ENCODE measurements at places on chromosomes 2 and 18. TPM values are rescaled to one million over a fixed set of nuclear protein-coding genes. Genes with fewer than 3 reads are reported as not detected.

Gene KCNJ3
- not detected for total RNA-seq

Gene RNF125
- total RNA-seq = 0.05 TPM

Gene CCDC88A
- total RNA-seq = 28.3 TPM

DNA sequence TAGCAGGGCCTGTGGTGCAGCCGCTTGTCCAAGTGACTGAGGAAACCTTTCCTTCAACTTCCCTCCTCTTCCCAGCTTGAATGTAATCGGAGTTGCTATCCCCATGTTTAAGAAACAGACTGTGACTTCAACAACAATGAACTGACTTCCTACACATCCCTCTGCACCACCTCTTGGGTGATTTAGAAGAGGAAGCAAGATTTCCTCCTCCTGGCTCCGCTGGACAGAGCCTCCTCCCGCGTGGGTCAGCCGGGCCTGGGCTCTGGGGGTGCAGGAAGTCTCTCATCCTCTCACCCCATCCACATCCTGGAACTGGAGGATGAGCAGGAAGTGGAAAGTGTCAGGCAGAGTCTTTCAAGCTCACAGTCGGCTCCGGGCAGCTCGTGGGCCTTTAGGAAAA is 84.3 kb downstream of the GATA6 start:
- no peak for DNase-seq

Gene CNGA3
- not detected for total RNA-seq

DNA sequence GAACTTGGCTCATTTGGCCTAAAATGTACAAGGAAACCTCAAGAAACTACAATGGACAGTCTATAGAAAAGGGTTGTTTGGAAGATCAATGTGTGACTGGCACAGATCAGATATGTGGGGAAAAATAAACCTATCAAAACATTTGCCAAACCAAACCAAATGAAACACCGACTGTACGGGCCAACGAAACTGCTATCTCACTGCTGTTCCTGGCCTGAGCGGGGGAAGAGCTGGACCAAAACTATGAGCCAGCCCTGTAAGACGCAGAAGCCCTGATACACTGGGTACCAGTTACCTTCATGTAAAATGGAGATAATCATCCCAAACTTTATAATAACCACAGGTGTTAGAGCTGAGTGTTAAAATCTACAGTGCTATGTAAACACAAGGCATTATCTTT is 11.7 kb downstream of the CDC42EP3 start:
- no peak for DNase-seq

DNA sequence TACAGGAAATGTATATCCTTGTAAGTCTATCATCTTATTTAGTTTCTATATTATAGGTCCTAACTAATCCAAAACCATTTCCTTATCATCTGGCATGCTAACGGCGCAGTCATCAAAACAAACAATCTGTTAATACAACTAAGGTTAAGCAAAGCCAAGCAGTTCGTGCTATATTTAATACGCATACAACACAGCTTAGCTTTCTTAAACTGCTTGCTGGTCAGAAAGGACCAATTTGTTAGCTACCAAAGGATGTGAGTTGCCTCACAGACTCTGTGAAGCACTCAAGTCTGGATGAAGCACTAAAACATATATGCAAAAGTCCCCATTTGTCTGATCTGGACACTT is 67.0 kb downstream of the ZEB2 start:
- DNase-seq = no peak

DNA sequence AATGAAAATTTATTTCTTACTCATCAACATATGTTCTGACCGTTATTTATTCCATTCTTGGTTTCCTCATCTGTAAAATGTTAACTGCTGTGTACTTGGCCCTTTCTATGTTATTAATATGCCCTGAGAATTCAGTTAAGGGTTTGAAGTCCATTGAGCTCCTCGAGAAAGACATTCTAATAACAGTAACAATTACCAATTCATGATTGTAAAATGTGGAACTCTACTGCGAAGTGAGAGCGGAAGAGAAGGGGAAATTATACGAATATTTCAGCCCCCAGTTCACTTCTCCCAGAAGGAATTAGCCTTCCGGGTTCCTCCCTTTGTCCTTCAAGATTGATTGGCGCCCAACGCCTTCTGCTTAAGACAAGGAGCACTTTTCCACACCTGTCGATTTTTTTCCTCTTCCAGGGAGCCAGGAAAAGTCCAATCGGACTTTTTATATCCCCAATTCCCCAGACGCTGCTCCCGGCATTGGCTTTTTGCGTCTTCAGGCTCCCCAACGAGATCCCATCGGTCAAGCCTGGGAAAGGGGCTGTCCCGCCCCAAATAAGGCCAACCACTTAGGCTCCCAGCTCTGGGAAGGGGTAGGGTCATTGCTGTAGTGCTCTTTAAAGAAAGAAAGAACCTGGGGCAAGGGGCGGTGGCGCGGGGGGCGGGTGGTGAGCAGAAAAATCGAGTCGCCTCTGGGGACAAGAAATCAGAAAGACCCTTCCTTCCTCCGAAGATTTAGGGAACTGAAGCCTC is 1.6 kb downstream of the DSC2 start:
- no peak for DNase-seq

DNA sequence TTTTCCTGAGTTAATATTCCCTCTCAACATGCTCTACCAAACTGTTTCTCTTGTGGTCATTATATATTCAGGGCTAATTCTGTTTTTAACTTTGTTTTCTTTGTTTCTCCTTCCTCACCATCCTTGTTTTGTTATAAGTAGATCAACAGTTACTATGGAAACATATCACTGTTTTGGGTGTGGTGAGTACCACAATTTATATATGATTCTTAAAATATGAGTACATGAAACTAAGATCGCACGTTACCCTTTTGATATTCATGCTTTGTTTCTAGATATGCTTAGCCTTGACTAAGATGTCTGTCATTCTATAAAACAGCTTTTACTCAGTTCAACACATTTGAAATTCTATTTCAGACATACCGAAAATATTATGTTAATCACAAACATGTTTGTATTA is 232.3 kb upstream of the ITGA4 start:
- DNase-seq = no peak

- no peak for DNase-seq
Observed at GRCh38 chr18:12013186-12013916, 32.0 kb downstream of the IMPA2 start.

GRCh38 chr2:160321006-160321405 is 120.9 kb upstream of the ITGB6 start:
- DNase-seq = no peak

GRCh38 chr2:96324721-96325040 is 436 bp upstream of the ITPRIPL1 start:
- no peak for DNase-seq

DNA sequence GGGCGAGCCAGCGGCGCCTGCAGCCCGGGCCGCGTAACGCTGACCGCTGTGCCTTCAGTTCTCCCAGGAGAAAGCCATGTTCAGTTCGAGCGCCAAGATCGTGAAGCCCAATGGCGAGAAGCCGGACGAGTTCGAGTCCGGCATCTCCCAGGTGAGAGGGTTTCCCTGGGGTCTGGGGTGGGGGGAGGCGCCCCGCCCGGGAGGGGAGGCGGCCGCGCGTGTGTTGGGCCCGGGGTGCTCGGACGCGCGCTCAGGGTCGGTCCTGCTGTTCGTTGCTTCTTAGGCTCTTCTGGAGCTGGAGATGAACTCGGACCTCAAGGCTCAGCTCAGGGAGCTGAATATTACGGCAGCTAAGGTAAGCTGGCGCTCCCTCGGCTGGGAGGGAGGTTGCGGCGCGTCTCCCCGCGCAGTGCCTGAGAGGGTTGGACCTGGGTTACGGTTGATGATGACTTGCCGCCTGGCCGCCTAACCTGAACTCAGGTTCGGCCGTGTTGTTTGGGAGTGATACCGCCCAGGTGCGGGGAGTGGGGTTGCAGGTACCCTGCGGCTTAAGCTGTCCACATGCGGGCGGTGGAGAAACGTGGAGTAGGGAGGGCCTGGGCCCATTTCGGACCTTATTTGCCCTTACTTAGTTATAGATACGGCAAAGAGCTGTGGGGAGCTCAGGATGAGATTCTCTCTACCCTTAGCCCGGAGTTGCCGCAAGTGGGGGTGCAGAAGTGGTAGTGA is 638 bp downstream of the RPS7 start:
- DNase-seq = no peak

Gene EIPR1
- 47.9 TPM for total RNA-seq

DNA sequence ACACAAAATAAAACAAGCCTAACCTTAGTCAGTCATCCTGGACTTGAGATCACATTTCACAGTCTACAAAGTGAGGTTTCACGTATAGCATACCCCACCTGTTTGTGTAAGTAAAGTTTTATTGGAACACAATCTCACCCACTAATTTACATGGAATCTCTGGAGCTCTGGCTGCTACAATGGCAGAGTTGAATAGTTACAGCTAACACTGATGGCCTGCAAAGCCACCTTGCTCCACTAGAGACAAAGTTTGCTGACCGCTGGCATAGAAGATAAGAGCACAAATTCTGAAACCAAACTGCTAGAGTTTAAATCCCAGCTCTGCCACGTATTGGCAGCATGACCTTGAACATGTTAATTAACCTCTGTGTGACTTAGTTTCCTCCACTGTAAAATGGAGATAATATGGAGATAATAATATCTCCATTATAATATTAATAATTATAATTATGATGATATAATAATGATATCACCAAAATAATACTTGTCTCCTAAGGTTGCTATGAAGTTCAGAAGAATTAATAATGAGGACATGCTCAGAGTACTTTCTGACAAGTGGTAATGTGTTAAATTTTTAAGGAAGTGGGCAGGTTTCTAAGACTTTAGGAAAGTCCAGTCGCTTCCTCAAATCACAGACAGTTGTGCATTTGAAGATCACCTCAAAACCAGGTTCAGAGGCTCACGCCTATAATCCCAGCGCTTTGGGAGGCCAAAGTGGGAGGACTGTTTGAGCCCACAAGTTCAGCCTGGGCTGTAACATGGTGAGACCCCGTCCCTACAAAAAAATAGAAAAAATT is 204.6 kb downstream of the SH3RF3 start:
- DNase-seq = no peak

Gene RSAD2
- total RNA-seq = 6.9 TPM

Gene TRABD2A
- 20.9 TPM for total RNA-seq

DNA sequence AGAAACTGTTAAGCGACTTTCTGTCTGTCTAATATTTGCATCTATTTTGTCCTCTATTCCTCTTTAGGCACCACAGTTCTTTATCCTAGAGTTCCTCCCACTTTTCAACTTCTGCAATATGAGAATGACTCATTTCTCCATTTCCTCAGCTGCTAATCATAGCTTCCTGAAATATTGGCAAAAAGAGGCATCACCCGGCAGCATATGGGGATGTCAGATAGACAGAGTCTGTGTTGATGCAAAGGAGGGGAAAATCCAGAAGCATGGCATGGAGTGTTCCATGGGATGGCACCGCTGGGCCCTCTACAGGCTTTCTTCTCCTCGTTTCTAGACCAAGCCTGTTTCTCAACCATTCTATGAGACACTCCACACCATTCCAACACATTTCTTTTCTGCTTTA is 93.4 kb downstream of the DOCK10 start:
- peak; percentile 46 for DNase-seq

- DNase-seq = no peak
Observed at GRCh38 chr2:120949027-120949956, 213.6 kb downstream of the GLI2 start.

DNA sequence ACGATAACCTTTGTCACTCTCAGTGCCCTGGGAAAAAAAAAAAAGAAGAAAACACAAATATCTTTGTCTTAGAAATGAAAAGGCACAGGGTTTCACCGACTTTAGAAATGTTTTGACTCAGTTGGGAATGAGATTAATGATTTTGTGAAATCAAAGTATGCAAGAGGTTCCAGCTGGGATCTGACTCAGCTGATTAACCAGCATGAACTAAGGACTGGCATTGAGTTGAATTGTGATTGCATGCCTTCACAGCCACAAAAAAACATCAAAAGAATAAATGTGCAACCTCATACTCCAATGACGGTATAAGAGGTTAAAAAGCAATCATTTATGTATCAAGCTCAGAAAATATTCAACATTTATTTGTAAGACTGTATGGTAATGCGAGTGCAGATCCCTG is 566.6 kb upstream of the DSEL start:
- no peak for DNase-seq

- no peak for DNase-seq
Observed at GRCh38 chr18:26697186-26697884, 149.0 kb upstream of the KCTD1 start.

Gene RAPGEF4
- total RNA-seq = not detected

GRCh38 chr2:182426082-182426917 is 536 bp downstream of the PDE1A start:
- no peak for DNase-seq

Gene DNER
- total RNA-seq = 84.8 TPM

DNA sequence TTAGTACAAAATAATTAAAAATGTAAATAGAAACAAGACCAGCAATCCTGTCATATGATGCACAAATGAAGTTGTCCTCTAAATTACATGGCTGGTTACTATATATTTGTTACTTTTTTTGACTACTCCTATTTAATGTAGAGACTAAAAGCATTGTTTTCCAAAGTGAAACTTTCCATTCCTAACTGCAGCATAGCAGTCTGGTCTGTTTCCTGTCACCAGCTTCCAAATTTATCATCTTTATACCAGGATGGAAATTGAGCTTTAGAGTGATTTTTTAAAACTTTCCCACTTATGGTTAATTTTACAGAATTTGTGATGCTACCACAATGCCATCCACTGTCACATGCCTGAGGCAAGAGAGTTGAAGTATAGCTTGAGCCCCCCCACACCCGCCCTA is 33.5 kb upstream of the RAB27B start:
- DNase-seq = no peak

Gene ANKRD30B
- 0.67 TPM for total RNA-seq

- peak; percentile 93 for DNase-seq
Observed at GRCh38 chr18:75625966-75626365, 198.5 kb upstream of the SMIM21 start.

- no peak for DNase-seq
Observed at GRCh38 chr2:60525899-60526298, 27.6 kb downstream of the BCL11A start.

DNA sequence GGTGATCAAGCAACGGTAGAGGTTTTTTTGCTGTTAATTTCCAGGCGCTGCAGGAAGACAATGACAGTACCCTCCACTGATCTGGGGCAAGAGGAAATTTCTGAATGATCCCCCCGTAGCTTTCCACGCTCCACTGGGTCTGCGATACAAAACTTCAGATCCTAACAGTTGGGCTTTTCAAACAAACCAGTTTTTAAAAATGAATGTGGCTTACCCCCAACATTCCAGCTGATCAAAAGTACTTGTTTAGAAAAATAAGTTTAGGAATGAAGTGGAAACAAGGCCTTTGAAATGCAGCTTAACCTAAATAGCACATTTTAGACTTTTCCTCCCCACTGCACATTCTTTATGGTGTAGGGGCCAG is 5.7 kb downstream of the ZFP36L2 start:
- no peak for DNase-seq

DNA sequence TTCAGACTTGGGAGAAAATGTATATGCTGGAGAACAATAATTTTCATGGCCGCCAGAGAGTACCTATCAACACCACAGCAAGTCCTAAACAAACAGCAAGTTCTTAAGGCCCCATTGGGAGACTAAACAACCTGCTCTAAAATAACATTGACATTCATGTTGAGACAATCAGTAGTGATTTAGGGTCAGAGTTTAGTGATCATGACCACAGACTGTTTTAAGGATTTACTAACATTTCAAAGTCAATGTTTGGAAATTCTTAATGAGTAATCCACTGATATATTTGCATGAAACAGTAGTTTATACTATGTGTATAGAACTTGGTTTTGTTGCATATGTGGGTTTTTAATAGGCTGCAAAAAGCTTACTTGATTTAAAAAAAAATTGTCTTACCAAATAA is 34.7 kb downstream of the RASGRP3 start:
- DNase-seq = no peak

Gene SCN3A
- total RNA-seq = 22.7 TPM

GRCh38 chr2:70425682-70426301 is 123.9 kb upstream of the FAM136A start:
- DNase-seq = no peak
